ENCODE measurements at places on chromosomes 6 and 20.

- peak; percentile 67 for DNase-seq
These were observed 99.8 kb upstream of the FOXA2 start for GRCh38 chr20:22684072-22684762.

DNA sequence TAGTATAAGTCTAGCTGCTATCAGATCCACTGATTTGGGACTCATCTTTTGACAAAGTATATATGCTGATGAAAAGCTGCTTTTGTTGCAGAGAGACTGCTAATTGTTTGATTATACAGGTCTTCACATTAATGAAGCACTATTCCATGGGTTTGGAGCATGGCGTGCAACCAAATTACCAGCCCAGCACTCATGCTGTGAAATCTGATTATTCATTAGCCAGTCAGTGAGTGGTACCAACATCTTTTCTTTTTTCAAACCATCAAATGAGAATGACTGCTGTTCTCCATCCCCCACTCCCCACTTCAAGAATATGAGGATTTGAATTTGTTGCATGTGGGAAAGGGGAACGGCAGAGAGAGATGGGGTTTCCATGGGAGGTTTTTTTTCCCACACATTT, 91.3 kb downstream of the ID4 start:
- no peak for DNase-seq

GRCh38 chr20:38834868-38835267, 29.4 kb downstream of the PPP1R16B start:
- DNase-seq, result no peak

GRCh38 chr6:24378473-24379097, 20.7 kb upstream of the DCDC2 start:
- no peak for DNase-seq

DNA sequence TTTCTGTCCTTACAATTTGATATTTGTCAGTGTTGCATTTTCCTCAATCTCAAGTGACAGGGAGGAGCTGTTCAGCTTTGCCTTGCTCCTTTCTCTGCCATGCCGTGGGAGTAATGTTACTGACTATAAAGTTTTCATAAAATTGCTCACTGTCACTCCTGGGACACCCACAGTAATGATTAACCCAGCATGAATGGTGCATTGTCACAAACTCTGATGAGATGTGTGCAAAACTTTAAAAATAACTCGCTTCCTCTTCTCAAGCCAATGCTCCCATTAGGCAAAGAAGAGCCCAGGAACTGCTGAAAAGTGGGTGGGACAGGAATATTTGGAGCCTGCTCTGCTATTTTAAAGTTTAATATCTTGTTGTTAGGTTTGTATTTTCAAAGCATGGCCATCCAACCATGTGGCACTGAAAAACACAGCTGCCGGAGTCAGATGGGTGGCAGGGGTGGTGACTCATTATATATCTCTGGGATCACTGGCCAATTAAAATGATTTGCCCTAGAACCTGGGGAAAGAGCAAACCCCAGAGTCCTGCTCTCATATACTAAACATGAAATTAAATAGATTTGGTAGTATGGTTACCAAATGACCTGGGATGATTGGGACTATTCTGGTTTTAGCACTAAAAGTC, 260.1 kb downstream of the BTBD3 start:
- DNase-seq, result peak; percentile 36

DNA sequence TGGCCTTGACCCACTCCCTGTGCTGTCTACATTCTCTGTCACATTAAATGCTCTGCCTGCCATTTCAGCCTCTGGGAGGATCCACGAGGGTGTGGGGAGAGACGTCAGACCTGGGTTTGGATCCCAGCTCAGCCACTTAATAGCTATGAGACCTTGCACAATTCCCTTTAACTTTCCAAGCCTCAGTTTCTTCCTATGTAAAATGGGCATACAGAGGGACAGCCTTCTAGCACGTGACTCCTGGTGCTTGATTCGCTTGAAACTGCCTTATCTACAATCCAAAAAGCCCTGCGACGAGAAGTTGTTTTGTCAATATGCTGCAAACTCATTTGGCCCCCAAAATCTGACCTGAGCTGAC, 40.0 kb downstream of the TOX2 start:
- no peak for DNase-seq

DNA sequence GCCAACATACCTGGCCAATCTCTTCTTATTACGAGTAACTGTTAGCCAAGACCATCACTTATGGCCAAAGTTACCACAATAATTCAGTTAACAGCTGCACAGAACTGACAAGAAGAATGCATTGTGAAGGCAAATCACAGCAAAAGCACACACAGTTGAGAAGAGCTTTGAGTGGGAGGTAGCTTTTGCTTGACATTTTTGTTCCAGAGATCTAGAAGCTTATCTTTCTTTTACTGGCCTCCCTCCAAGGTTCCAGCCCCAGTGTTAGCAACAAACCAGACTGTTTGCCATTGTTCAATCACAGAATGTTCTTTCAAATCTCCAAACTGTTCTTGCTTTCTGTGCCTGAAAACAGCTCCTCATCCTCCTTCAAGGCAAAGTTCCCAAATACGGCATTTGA, 35.9 kb upstream of the IRAK1BP1 start:
- no peak for DNase-seq

- DNase-seq, result no peak
These were observed 6.0 kb downstream of the TMEM30A start for GRCh38 chr6:75278474-75279077.

DNA sequence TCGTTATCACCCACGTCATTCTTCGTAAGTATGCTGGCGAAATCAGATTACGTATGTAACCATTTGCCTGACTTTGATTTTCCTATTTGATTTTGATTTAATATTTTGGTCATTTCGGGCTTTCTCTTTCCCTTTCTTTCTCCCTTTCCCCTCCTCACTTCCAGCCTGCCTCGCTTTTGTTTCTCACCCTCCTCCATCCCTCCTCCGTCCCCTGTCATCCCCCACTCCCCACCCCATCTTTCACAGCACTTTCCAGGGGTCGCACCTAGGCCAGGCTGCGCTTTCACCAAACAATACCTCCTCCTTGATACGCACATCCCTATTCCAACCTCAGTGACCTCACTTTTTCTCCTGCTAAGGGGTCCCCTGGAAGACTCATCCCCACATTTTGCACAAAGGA, 194.6 kb upstream of the SNX9 start:
- no peak for DNase-seq

- no peak for DNase-seq
These were observed 1.9 kb downstream of the PHIP start for GRCh38 chr6:79076160-79076559.

- no peak for DNase-seq
These were observed 3.2 kb downstream of the NFYA start for GRCh38 chr6:41075651-41076626.

- no peak for DNase-seq
These were observed at the start of gene THEMIS for GRCh38 chr6:127900935-127901334. Gene THEMIS (minus strand): TSS chr6:127901058. CDS start chr6:127900932, 126 bp downstream.

GRCh38 chr20:17036541-17036940, 190.3 kb upstream of the PCSK2 start:
- no peak for DNase-seq

GRCh38 chr20:59580991-59581401, 23.3 kb upstream of the PHACTR3 start:
- no peak for DNase-seq

- DNase-seq, result no peak
These were observed 68.6 kb downstream of the TRMT6 start for GRCh38 chr20:5881703-5882102.

GRCh38 chr6:163232015-163232523, 182.4 kb upstream of the QKI start:
- DNase-seq, result no peak

- DNase-seq, result no peak
These were observed 134.8 kb upstream of the UST start for GRCh38 chr6:148612043-148612442.

DNA sequence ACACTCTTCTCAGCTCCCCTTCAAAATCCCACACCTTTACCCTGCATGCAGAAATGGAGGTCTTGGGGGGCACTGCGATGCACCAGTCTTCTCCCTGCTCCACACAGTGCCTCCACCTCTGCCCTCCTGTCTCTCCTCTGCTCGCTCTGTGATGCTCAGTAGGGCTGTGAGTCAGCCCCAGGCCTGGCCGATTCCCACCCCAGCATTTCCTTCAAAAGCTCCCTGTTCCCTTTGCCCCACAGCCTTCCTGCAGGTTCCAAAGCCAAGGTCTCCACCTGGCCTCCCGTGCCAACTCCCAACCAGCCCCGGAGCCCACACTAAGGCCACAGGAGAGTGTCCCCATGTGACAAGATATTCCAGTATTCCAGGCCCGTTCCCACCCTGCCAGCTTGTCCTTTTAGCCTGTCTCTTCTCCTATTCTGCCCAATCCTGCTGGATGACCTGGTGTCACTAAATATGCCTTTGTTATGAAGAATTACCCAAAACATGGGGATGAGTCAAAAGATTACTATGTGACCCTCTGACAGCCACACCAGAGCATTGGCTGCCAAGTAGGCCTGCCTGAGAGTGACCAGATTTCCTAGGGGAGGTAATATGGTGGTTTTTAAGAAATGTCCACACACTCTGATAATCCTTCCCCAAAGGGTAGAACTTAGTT, 118.9 kb upstream of the NXT1 start:
- DNase-seq, result no peak

- no peak for DNase-seq
These were observed 26.6 kb upstream of the PCMTD2 start for GRCh38 chr20:64228751-64229506.

DNA sequence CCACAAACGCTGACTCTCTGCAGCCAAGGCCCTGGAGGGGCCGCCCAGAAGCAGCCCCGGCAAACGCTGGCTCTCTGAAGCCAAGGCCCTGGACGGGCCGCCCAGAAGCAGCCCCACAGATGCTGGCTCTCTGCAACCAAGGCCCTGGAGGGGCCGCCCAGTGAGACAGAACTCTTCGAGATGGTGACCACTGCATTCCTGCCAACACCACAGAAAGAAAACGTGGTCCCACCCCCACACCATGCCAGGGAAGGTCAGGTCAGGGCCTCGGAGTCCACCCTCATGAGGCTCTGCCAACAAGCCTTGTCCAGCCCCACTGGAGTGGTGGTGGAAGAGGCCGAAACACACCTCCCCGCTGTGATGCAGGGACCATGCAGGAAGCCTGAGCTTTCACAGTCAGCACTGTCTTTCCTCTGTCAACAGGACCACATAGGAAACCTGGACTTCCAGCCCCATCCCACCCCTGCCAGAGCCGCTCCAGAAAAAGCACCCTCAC, 97.5 kb downstream of the DLL1 start:
- peak; percentile 8 for DNase-seq

GRCh38 chr6:110996691-110997090, 14.9 kb downstream of the RPF2 start:
- DNase-seq, result no peak

- no peak for DNase-seq
These were observed 145.1 kb downstream of the KIF16B start for GRCh38 chr20:16428112-16428511.

- DNase-seq, result no peak
These were observed 97.9 kb downstream of the ISM1 start for GRCh38 chr20:13318871-13319521.

DNA sequence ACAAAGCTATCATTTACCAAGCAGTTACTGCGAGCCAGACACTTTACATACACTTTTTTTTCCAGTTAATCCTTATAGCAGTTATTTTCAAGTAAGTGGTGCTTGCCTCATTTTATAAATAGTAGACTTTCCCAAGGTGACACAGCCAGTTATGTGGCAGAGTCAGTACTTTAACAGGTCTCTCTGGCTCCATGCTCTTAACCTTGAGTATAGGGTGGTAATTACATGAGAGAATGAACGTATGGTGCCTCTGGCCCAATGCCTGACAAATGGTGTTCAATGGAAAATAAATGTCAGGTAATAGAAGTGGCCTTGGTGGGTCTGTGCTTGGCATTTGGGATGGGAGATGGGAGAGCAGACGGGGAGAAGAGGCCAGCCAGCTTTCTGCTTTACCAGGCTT, 316.3 kb downstream of the SLC35F1 start:
- no peak for DNase-seq

DNA sequence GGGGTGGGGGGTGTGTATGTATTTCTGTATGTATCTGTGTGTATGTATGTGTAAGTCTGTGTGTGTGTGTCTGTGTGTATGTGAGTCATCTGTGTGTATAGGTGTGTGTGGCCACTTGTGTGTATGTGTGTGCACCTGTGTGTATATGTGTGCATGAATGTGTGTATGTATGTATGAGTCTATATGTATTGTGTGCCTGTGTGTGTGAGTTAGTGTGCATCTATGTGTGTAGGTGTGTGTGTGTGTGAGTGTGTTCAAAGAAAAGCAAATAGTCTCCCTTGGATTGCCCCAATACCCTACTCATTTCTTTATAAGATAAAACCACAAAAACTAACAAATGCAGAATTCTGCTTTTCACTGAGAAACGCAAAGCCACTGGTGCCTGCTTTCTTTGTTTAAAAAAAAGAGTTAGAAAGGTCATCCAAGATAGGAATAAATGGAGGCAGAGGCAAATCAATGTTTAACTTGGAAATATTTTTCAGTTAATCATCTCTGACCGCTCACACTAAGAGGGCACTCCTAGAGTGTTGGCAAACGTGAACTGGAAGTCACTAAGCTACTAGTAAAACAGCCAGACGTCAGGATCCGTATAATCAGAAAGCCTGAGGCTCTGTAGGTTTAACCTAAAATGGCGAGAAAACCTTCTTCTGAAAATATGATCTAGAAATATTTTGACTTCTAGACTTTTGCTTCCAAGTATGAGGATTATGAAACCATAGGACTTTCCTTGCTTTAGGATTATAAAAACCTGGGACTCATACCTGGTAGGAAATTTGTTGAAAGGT, 37.4 kb upstream of the JAG1 start:
- peak; percentile 31 for DNase-seq

DNA sequence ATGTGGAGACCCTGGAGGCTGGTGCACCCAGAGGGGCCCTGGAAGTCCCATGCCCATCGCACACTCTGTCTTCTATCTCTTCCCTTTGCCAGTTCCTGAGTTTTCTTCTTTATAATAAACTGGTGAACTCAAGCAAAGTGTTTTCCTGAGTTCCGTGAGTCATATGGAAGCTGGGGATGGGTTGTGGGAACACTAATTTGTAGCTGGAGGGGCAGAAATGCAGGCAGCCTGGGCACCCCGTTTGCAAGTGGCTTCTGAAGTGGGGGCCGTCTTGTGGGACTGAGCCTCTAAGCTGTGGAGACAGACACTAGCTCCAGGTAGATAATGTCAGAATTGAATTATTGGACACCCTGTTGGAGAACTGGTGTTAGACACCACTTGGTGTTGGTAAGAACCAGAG, 3.2 kb upstream of the PPP1R3G start:
- DNase-seq, result no peak

DNA sequence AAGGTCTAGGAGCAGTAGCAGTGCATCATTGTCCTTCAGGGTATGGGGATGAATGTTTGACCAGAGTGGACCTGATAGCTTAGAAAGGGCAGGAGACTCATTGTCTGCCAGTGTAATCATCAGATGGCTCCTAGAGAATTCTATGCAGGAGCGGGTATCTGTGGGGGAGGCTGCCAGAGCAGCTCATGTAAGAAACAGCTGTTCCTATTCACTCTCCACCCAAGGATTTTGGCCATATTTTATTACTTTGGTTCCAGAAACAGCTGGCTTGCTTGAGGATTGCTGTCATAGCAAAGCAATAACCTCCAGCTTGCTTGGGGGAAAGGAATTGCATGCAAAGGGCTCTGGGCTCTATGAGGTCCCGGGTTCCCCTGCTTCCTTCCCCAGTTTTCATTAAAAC, 44.1 kb downstream of the RALY start:
- peak; percentile 16 for DNase-seq

- DNase-seq, result peak; percentile 70
These were observed 76.6 kb downstream of the CEBPB start for GRCh38 chr20:50267041-50267865.

- DNase-seq, result no peak
These were observed 956.6 kb downstream of the KIF16B start for GRCh38 chr20:15616626-15617025.
